ENCODE measurements at places on chromosomes 6 and 20.
A peak's percentile ranks its signal among the peaks of the same experiment; 100 is the strongest.

GRCh38 chr6:19181211-19181610 lies 656.0 kb upstream of the ID4 start:
- DNase-seq: no peak

DNA sequence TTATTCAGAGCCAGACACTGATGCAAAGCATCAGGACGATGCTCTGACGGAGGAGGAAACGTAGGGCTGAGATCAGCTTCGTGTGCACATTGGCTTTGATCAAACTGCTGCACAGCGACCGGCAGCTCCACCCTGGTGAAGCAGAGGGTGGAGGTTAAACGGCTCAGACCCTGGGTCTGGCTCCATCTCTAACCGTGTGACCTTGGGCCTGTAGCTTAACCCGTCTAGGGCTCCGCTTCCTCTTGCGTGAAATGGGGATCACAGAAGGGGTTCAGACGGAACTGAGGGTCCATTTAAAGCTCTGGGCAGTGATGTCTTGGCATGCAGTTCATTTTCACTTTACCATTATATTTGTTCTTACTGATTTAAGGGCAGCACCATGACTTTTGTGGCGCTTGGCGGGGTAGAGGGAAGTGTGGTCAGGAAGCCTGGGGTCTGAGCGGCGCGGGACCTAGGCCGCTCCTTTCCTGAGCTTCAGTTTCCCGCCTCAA lies 644 bp downstream of the RBL1 start:
- DNase-seq: no peak

DNA sequence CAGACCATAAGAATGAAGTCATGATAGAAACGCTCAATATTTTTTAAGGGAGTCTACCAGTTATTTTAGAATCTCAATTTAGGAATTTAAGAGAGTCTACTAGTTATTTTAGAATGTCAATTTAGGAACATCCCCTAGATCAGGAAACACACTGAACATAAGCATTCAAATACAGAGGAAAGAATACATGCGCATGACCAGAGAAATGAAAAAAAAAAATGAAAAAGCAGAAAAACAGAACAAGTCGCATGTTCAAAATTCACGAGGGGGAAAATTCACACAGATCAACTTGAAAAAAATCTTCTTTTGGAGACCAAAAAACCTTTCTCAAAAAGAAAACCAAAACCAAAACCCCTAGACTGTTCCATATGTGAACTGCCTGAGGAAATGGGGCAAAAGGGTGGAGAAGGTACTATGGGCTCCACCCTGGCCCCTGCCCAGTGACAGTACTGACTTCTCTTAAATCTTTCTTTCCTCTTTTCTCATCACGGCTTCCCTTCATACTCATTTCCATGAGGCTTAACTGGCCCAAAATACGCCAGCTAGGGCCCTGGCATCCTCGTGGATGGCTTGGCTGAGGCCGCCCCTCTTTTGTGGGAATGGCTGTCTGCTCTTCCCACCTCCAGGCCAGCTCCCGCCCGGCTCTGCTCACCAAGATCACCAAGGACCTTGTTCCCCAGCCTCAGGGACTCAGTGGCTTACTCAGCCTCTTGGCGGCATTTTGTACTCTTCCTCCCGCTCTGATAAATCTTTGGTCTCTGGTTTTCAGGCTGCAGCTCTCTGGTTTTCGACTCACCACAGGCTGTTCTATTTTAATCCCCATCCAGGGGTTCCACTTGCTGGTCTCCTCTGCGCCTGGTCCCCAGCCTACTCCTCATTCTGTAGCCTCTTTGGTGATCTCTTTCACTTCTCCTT lies 11.2 kb downstream of the ZBTB2 start:
- DNase-seq: no peak

DNA sequence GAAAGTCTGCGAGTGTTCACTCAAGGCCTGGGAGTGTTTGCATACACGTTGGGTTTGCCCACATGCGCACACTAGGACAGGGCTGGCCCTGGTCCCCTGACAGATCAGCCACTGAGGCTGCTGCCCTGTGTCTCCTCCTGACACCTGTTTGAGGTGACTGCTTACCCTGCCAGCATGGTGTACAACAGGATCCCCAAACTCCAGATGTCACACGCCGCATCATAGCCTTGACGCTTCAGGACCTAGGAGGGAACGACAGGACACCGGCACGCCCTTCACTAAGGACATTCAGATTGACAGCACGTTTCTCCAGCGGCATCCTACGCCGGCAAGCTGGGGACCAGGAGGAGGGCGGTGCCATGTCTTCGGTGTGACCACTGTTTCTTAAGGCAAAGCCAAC lies 37.0 kb upstream of the MPC1 start:
- no peak for DNase-seq

DNA sequence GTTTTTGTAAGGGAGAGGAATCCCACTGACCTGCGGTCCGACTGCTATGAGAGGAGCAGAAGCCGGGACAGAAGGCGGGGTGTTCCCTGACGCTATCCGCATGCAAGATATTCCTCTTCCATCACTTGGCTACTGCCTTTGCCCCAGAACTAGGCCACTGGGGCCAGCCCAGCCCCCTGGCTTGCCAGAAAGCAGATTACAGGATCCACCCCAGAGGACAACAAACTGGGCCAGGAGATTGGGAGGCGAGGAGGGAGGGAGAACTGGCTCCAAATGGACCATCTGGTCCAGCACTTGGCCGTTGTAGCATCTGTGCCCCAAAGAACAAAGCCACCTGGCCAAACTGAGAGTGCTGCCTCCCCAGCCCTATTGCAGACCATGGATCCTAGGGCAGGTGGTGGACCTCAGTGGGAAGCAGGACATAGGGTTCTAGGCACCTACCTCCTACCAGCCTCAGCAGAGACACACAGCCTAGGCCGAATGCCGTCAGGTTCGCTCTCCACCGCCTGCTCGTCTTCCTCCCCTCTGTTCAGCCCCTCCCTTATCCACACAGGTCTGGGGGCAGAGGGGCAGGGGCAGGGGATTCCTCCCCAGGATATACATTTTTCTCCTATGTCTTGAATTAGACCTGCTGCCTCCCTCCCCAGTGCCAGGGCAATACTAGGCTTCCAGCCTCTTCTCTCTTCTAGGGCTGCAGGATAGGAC lies 4.0 kb downstream of the MDGA1 start:
- no peak for DNase-seq

DNA sequence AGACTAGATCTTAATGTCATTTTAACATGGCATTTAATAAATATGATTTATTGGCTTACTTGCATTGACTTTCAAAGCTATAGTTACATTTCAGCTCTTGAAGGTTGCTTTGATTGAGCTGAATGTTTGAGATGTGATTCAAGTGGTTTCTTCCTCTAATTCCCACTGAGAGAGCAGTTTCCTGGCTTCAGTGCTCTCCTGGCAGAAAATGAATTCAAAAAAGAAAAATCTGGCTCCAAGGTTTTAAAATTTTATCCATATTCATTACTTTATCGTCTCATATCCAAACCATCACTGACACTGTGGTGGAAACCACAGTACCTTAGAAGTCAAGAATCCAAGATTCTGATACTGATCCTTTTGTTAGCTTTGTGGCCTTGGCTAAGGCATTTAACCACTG lies 263.1 kb upstream of the HSF2 start:
- DNase-seq: no peak

- peak; percentile 1 for DNase-seq
These were observed 262.3 kb downstream of the ZNF217 start for GRCh38 chr20:53331151-53331973.

- DNase-seq: no peak
These were observed 20.8 kb downstream of the ADGRG6 start for GRCh38 chr6:142322504-142323198.

- DNase-seq: no peak
These were observed 36.9 kb upstream of the CCDC167 start for GRCh38 chr6:37536491-37537190.

GRCh38 chr6:29887819-29888776 lies 54.2 kb upstream of the HLA-A start:
- peak; percentile 15 for DNase-seq

- DNase-seq: no peak
These were observed 430.9 kb downstream of the BCKDHB start for GRCh38 chr6:80537118-80537972.

DNA sequence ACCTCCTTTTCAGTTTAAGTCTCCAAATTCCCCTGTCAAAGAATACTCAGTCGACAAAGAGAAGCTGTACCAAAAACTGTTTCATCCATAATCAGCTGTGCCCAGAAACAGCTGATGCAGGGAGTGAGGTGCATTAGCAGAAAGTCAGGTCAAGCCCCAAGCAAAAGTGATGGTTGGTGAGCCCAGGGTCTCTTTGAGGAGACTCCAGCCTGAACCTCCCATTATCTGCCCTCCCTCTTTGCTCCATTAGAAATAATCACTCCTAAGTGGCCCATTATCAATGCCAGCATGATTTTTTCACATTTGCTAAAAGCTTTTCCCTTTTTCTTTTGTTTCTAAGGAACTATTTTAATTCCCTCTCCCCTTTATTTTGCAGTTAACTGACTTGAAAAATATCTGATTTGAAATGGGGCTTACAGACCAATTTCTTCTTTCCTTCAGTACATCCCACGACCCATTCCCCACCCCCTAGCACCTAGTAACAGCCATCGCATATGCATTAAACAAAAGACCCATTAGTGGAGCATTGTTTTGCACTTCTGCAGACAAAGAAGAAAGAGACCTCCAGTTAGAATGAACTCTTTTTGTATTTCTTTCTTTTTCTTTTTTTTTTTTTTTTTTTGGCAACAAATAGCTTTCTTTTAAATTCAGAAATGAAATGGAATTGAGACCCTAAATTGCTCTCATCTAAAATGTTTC lies 257.0 kb downstream of the GRIK2 start:
- no peak for DNase-seq

DNA sequence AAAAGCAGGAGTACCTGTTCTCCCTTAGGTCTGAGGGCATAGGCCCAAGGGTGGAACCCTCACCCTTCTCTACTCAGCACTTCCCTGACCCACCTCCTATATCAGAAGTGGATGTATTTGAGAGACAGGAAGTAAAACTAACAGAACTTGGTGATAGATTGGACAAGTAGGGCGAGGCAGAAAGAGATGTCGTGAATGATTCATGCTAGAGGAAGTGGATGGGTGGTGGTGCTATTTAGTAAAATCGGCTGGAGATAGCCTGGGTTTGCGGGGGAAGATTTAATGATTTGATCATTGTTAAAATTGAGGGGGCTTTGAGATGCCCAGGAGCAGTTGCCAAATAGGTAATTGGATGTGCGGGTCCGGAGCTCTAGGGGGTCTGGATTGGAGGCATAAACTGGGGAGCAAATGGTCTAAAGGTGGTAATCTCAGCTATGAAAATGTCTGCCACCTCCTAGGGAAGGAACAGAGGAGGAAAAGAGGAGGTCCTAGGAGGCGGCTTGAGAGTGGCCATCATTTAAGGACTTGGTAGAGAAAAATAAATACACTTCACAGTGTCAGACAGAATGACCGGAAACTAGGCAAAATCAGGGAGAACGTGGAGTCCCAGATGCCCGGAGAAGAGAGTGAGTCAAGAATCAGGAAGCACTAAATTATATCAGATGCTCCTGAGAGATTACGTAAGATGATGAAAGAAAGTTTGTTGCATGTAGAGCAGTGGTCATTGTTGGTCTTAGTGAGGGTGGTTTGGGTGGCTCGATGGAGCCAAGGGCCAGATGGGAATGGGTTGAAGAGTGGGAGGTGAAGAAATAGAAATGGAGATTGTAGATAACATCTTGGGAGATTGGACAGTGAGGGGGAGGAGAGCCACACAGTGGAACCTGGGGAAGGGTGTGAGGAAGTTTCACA lies 142.0 kb downstream of the CEP57L1 start:
- no peak for DNase-seq

DNA sequence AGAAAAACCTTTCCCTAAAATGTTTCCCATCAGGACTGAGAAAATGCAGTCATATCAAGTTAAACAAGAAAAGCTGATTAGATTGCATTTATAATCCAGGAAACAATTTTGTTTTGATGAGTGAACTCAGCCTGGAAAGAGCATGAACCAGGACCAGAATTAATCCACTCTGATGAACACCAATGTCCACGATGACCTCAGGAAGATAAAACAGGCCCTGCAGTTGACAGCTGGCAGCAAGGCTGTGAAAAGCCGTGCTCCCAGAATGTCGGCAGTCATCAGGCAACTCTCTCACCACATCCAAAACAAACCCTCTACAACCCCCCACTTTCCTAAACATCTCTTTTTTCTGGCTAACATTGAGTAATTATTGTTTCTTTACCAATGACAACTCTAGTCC lies 74.0 kb upstream of the PROKR2 start:
- no peak for DNase-seq

DNA sequence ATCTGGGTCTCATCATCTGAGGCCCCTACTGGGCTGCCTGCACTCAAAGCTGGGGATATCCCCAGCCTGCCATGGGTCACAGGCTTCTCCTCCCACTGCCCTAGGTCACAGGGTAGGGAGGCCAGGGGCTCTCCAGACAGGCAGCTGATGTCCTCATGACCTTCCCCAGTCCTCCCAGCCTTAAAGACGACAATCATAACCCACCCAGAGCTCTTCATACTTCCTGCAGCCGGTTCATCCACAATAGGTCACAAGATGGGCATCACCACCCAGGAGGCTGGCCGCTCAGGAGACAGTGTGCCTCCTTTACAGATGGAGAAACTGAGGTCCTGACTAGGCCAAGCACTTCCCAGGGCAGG lies 15.2 kb downstream of the TFEB start:
- DNase-seq: no peak

DNA sequence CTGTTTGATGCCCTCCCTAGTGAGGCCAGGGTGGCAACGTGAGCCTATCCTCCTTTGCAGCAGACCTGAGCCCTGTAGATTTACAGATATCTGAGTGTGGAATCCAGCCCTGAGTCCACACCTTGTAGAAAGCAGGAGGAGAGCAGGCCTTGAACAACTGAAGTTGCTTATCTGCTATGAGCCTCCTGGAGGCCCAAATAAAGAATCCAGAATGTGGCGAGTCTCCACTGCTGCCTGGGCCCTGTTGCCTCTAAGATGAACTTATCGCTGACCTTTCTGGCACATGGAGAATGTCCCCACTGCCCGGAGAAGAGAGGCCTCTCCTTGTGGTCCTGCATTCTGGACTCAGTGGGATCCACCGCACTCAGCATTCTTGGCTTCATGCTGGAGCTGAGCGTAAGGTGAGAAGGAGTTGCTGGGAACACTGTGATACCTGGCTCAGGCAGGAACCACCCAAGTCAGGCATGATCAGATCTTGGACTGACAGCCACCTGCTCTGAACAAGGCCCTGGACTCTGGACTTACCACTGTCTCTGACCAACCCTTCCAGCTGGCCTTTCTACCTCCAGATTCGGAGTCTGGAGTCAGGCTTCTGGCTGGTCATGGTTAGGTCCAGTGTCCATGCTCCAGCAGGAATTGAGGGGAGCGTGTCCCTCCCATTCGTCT lies 5.8 kb upstream of the MANBAL start:
- DNase-seq: no peak

DNA sequence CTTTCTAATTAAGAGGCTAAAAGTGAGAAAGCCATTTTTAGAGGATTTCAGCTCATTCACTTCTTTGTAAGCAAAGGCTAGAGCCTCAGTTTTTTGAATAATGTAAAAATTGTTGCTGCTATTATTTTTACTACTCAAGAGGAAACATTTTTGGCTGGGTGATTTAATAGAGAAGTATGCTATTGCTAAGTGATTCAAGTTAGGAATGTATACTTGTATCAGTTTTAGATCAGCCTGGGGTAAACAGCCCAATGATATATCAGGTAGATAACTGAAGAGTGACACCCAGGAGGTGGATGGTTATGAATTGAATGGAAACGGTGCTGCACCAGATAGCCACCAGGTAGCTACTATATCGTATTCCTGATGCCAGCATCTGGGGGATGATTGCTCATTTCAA lies 9.2 kb downstream of the QKI start:
- DNase-seq: no peak

- DNase-seq: no peak
These were observed 52.8 kb downstream of the FKBP5 start for GRCh38 chr6:35635601-35636597.

Data from astrocyte of the spinal cord (primary cell).